ENCODE measurements at places on chromosomes 13 and 19. TPM values are rescaled to one million over a fixed set of nuclear protein-coding genes. Genes with fewer than 3 reads are reported as not detected.

KLF1 gene
- 2.1 TPM for total RNA-seq

PLK5 gene
- 0.66 TPM for total RNA-seq

SBK2 gene
- 0.44 TPM for total RNA-seq

FRY gene
- total RNA-seq: 55.9 TPM

ZNF260 gene
- 45.7 TPM for total RNA-seq

APC2 gene
- total RNA-seq: 82.4 TPM

HIF3A gene
- 54.9 TPM for total RNA-seq

LIM2 gene
- not detected for total RNA-seq

KCNRG gene
- total RNA-seq: 4.8 TPM

ZNF211 gene
- 32.2 TPM for total RNA-seq

LRRC25 gene
- total RNA-seq: 2.4 TPM
